ENCODE measurements at places on chromosomes 5 and 9.
A peak's percentile ranks its signal among the peaks of the same experiment; 100 is the strongest.

- DNase-seq, result peak; percentile 64
- H3K36me3 ChIP-seq, result no peaks in the 10 kb centered on the region
- peak overlapping the region; percentile 52 for H3K27ac ChIP-seq
- H3K4me3 ChIP-seq, result no peak overlapping the region
Measured at GRCh38 chr5:56357426-56357825, 124.3 kb upstream of the ANKRD55 start.

DNA sequence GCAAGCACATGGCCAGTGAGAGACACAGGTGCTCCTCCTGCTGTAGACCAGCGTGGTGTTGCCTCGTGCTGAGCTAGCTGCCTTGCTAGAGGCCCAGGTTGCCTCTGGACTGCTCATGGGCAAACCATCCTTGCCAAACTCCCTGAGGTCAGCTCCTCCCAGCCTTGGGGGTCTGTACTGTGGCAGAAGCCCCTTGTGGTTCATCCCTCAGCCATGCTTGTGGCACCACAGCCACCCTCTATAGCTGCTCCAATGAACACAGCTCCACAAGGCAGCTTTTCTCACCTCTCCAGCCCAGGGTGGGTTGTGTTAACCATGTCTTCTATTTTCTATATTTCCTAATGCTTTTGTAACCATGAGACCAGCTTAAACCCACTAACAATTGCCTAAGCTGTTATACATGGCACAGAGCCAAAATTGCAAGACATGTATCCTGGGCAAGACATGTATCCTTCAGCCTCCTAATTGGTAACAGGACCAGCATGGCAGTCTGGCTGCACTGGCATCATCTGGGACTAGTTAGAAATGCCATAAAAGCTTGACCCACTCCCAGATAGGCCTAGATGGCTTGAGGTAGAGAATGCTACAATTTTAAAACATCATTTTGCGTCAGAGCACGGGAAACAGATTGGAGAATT is 183.1 kb upstream of the S1PR3 start:
- no peak for DNase-seq
- H3K27me3 ChIP-seq, result no peaks in the 10 kb centered on the region
- no peaks in the 10 kb centered on the region for H3K36me3 ChIP-seq
- H3K27ac ChIP-seq, result no peak overlapping the region
- no peak overlapping the region for H3K4me3 ChIP-seq

GRCh38 chr5:13278148-13278547 is 666.3 kb downstream of the DNAH5 start:
- H3K4me1 ChIP-seq, result no peaks in the 10 kb centered on the region
- no peak overlapping the region for H3K4me3 ChIP-seq
- H3K36me3 ChIP-seq, result no peaks in the 10 kb centered on the region
- H3K27me3 ChIP-seq, result no peaks in the 10 kb centered on the region
- DNase-seq, result no peak

GRCh38 chr5:125660231-125660895 is 762.8 kb upstream of the GRAMD2B start:
- H3K36me3 ChIP-seq, result no peaks in the 10 kb centered on the region
- DNase-seq, result no peak
- H3K4me1 ChIP-seq, result peaks cover 3% of the 10 kb centered on the region
- no peak overlapping the region for H3K4me3 ChIP-seq

GRCh38 chr5:124856726-124857125 is 110.3 kb upstream of the ZNF608 start:
- no peak overlapping the region for H3K4me3 ChIP-seq
- no peak for DNase-seq
- no peaks in the 10 kb centered on the region for H3K36me3 ChIP-seq
- H3K4me1 ChIP-seq, result no peaks in the 10 kb centered on the region

DNA sequence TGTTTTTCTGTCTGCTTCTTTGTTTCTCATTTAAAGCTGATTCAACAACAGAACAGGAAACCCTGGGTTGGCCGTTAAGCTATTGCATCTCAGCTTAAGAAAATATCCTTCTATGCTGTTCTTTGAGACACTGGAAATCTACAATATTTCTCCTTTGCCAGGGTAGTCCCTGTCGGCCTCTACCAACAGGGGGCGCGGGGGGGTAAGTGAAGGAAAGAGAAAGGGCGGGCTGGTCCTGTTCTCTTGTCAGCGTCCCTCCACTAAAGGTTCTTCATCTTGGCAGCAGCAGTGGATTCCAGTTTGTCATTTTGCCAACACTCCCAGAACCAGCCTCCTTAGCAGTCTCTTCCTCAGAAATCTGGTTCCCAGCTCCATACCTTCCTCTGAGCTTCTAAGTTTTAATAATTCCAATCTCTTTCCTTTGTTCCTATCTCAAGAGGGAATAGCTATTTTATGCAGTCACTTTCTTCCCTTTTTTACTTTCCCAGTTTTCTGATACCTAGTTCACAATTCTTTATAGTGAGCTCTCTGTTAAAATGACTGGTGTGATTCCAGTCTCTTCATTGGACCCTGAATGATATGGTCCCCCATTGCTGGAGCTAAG is 222.3 kb downstream of the GLIS3 start:
- H3K27ac ChIP-seq, result no peak overlapping the region
- peak; percentile 92 for DNase-seq
- H3K4me3 ChIP-seq, result no peak overlapping the region

DNA sequence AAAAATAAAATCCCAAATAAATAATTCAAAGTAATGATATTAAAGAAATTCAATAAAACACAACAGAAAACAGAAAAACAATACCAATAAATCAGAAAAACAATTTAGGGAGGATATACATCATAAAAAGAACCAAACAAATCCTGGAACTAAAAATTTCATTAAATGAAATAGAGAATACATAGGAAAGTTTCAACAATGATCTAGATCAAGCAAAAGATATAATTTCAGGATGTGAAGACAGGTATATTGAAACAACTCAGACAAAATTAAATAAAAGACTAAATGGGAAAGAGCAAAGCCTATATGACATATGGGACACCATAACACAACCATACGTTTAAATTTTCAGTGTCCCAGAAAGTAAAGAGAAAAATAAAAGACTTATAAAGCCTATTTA is 85.1 kb upstream of the GHR start:
- no peak overlapping the region for H3K27ac ChIP-seq
- H3K36me3 ChIP-seq, result no peaks in the 10 kb centered on the region
- H3K27me3 ChIP-seq, result no peaks in the 10 kb centered on the region

DNA sequence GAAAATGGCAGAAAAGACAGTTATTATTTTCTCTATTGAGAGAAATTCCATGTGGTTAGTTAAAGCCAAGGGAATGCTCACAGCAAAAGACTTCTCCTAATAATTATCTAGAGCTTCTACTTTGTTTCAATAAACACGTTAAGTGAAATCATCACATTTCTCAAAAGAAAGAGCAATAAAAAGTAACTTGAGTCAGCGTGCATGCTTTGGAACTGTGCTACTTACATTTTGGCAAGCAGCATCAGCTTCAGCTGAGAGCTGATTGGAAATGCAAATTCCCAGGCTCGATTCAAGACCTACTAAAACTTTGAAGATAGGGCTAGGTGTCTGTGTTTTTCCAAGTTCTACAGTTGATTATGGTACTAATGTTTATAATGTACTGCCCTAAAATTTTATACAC is 132.1 kb downstream of the CDH18 start:
- no peak for DNase-seq
- no peak overlapping the region for H3K4me3 ChIP-seq
- no peak overlapping the region for H3K27ac ChIP-seq
- H3K27me3 ChIP-seq, result no peaks in the 10 kb centered on the region
- no peaks in the 10 kb centered on the region for H3K36me3 ChIP-seq
- H3K4me1 ChIP-seq, result no peaks in the 10 kb centered on the region

DNA sequence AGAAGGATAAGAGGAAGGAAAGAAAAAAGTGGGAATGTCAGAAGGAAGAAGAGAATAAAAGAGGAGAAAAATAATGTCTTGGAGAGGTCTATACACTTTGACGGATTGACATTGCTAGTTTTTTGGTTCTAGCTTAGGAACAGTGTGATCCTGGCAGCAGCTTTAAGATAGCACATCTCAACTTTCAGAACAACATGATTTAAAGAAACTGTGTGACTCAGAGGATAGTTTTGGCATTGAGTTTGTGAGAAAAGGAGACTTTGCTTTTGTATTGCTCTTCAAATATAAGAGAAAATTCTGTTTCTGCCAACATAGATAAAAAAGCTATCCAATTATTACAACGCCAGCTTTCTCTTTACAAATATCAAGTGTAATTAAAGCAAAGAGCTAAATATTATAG is 260.7 kb upstream of the ARRDC3 start:
- H3K27ac ChIP-seq, result no peak overlapping the region
- no peaks in the 10 kb centered on the region for H3K4me1 ChIP-seq
- no peak for DNase-seq
- H3K27me3 ChIP-seq, result no peaks in the 10 kb centered on the region

- DNase-seq, result no peak
- no peak overlapping the region for H3K4me3 ChIP-seq
- H3K27ac ChIP-seq, result no peak overlapping the region
- H3K4me1 ChIP-seq, result no peaks in the 10 kb centered on the region
- H3K27me3 ChIP-seq, result no peaks in the 10 kb centered on the region
Measured at GRCh38 chr9:111615928-111616327, 15.2 kb upstream of the DNAJC25 start.

DNA sequence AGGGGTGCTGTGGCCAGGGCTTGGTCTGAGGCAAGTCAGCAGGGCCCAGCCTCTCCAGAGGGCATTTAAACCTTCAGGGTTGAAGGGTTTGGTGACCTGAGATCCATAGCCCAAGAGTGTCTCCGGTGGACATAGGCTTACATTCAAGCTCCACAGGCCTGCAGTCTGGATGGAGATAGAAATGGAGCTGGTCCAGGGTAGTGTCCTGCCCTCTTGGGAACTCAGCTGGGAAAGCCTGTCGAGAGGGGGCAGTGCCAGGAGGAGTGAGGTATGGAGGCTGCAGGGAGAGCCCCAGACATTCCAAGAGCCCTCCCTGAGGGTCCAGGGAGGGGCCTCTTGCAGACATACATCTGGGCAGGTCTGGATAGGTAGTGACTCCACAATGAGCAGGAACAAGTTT is 177.0 kb upstream of the MVB12B start:
- H3K4me1 ChIP-seq, result no peaks in the 10 kb centered on the region
- no peaks in the 10 kb centered on the region for H3K27me3 ChIP-seq
- no peaks in the 10 kb centered on the region for H3K36me3 ChIP-seq
- peak; percentile 6 for DNase-seq

DNA sequence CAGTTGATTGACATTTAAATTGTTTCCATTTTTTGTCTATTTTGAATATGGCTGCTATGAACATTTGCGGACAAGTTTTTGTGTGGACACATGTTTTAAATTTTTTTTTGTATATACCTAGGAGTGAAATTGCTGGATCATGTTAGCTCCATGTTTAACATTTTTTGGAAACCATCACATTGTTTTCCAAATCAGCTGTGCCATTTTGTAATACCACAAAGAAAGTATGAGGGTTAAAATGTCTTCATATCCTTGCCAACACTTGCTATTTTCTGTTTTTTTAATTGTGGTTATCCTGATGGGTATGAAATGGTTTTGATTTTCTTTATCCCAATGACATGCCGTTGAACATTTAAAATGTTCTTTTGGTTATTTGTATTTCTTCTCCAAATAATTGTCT is 52.1 kb downstream of the CARTPT start:
- no peak overlapping the region for H3K27ac ChIP-seq
- no peaks in the 10 kb centered on the region for H3K36me3 ChIP-seq
- DNase-seq, result no peak
- H3K4me1 ChIP-seq, result no peaks in the 10 kb centered on the region
- H3K27me3 ChIP-seq, result no peaks in the 10 kb centered on the region
- H3K4me3 ChIP-seq, result no peak overlapping the region

- no peaks in the 10 kb centered on the region for H3K27me3 ChIP-seq
- no peak overlapping the region for H3K4me3 ChIP-seq
- no peak overlapping the region for H3K27ac ChIP-seq
- H3K4me1 ChIP-seq, result no peaks in the 10 kb centered on the region
Measured at GRCh38 chr9:110807956-110808598, 139.5 kb downstream of the MUSK start.

DNA sequence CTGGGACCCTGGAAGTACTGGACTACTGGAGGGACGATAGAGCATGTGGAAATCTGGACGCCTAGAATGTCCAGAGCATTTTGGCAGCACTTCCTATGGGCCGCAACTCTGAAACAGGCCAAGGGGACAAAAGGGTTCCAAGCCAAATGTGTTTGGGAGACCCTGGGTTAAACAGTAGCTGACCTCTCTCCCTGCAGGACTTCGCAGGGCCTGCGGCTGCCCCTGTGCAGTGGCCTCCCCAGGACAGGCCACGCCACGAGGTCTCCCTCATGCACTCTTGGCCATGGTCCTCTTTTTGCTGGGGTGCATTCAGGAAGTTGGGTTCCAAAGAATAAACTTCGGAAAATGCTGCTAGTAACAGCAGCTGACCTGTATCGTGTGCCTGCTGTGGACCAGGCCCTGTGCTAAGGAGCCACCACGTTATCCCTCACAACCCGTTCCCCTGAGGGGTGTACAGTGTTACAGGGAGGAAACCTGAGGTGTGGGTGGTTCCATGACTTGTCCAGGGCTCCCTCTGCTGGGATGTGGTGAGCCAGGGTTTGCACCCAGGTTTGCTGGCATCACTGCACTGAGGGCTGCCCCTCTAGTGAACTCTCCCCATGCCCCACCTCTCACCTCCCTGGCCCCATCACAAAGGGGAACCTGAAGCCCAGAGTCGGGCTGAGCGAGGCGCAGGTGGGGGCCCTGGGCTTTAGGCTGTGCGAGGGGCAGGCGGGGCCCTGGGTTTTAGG is 79.4 kb downstream of the AMBP start:
- no peaks in the 10 kb centered on the region for H3K27me3 ChIP-seq
- H3K27ac ChIP-seq, result no peak overlapping the region
- no peak overlapping the region for H3K4me3 ChIP-seq
- H3K4me1 ChIP-seq, result peaks cover 9% of the 10 kb centered on the region

- H3K27ac ChIP-seq, result no peak overlapping the region
- DNase-seq, result no peak
- H3K4me3 ChIP-seq, result no peak overlapping the region
Measured at GRCh38 chr5:14166437-14166836, 23.3 kb downstream of the TRIO start.

DNA sequence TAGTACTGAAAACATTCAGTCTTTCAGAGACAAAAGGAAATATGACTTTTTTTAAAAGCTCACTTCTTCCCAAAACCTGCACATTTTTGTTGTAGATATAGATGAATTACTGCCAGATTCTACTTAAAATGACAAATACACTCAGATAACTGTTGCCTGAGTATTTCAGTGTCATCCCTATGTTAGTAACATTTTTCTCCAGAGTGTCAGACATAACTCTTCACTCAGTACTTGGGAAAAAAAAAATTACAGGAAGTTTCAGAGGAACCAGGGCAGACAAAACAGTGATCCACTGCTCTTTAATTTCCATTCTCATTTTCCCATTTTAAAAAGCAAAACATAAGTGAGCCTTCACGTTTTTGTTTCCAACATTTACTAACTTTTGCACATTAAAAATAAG is 79.3 kb upstream of the ITGA1 start:
- no peaks in the 10 kb centered on the region for H3K36me3 ChIP-seq
- H3K4me1 ChIP-seq, result peaks cover 6% of the 10 kb centered on the region
- H3K27ac ChIP-seq, result no peak overlapping the region
- H3K4me3 ChIP-seq, result no peak overlapping the region
- no peak for DNase-seq

DNA sequence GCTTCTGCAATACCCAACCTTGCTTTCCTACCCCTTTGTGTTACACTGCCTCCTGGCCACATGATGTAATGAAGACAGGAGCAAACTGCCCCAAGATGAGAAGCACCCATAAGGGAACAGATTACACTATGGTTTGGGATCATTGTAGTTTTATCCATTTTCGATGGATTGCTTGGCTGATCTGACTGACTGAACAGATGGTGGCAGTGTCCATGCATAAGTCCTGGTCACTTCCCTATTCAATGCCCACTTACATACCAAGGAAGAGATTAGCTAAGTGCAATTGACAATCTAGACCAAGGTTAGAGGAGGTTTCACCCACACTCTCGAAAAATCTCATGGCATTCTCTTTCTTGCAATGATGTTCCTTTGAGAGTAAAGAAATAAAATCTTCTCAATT is 319.9 kb downstream of the RAB3C start:
- H3K27me3 ChIP-seq, result no peaks in the 10 kb centered on the region
- no peaks in the 10 kb centered on the region for H3K4me1 ChIP-seq
- no peak for DNase-seq
- H3K27ac ChIP-seq, result no peak overlapping the region

Measured in testis (tissue), 5 donors.